Gastroesophageal sphincter (tissue), 4 donors: ENCODE measurements at places on chromosomes 3 and 15. TPM values are rescaled to one million over a fixed set of nuclear protein-coding genes. Genes with fewer than 3 reads are reported as not detected.

GRCh38 chr3:133054586-133054985 is 16.4 kb downstream of the TMEM108 start:
- H3K27me3 ChIP-seq = no peaks in the 10 kb centered on the region
- ATAC-seq = peak; percentile 19
- no peak overlapping the region for H3K4me3 ChIP-seq
- peak overlapping the region; percentile 65 for H3K27ac ChIP-seq

GRCh38 chr3:127067116-127067910 is 84.4 kb downstream of the PLXNA1 start:
- no peaks in the 10 kb centered on the region for H3K36me3 ChIP-seq
- ATAC-seq = no peak
- no peak overlapping the region for H3K4me3 ChIP-seq
- H3K27ac ChIP-seq = no peak overlapping the region
- peaks cover 31% of the 10 kb centered on the region for H3K27me3 ChIP-seq

Gene ROPN1
- not detected for total RNA-seq

Gene FAM174B
- 15.5 TPM for total RNA-seq

Gene GOLGA6L7
- total RNA-seq = not detected

DNA sequence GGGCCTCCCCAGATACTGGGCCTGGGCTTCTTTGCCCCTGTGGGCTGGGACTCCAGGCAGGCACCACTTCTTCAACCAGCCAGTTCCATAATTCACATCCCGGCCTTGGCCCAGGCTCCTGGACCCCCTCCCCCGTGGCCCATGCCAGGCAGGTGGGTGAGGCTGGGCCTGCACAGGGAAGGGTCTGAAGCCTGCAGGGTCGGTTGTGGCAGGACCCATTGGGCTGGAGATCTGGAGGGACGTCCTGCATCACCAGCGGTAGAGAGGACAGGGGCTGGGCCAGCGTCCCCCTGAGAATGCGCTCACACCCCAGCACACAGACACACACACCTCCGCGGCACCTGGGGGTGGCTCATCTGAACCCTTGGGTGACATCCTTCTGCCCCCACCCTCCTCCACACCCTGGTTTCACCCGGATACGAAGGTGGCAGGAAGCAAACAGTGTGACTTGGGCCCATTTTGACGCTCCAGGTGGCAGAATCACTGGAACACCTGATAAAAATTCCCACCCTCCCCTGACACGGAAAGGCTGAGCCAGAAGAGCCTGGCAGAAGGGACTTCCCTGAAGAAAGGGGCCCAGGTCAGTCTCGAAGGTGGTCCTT is 15.4 kb downstream of the ZDHHC19 start:
- H3K4me3 ChIP-seq = no peak overlapping the region
- no peak overlapping the region for H3K27ac ChIP-seq
- no peaks in the 10 kb centered on the region for H3K27me3 ChIP-seq
- no peaks in the 10 kb centered on the region for H3K4me1 ChIP-seq
- ATAC-seq = no peak

Gene PCLAF
- not detected for total RNA-seq

DNA sequence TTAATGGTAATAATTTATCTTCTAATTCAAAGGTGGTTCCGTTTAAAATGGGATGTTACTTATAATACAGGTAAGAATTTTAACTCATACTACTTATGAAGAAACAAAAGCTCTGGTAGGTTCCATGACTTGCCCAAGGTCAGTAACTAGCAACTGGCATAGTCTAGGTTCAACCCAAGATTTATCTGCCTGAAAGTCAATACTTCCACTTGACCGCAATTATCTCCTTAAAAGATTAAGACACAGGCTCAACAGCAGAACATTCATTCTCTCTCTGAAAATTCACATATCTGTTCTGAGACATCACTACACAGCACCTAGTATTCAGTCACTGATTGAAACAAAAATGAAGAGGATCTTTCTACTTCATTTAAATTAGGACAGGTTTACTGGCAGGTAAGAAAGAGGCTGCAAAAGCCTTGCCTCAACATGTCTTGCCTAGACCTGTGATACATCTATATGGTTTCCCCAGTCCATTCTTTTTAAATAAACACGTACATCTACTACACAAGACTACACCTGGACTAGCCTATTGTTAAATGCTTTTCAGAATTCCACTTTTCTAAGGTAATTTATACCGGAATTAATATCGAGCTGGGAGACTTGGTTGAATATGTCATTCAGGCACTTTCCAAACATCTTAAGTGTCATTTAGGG is 1.2 kb downstream of the CSNK1G1 start:
- no peaks in the 10 kb centered on the region for H3K27me3 ChIP-seq
- no peak for ATAC-seq
- H3K27ac ChIP-seq = peak overlapping the region; percentile 84
- H3K4me1 ChIP-seq = no peaks in the 10 kb centered on the region
- peak overlapping the region; percentile 90 for H3K4me3 ChIP-seq
- no peaks in the 10 kb centered on the region for H3K36me3 ChIP-seq

- no peaks in the 10 kb centered on the region for H3K27me3 ChIP-seq
- peaks cover 10% of the 10 kb centered on the region for H3K4me1 ChIP-seq
- no peak for ATAC-seq
- no peaks in the 10 kb centered on the region for H3K36me3 ChIP-seq
- no peak overlapping the region for H3K4me3 ChIP-seq
- no peak overlapping the region for H3K27ac ChIP-seq
Observed at GRCh38 chr3:39191111-39191510, 1.3 kb downstream of the XIRP1 start.

Gene CAND2
- 12.9 TPM for total RNA-seq

- H3K36me3 ChIP-seq = no peaks in the 10 kb centered on the region
- H3K27me3 ChIP-seq = no peaks in the 10 kb centered on the region
- ATAC-seq = no peak
- no peak overlapping the region for H3K27ac ChIP-seq
Observed at GRCh38 chr3:151047636-151048035, 37.8 kb upstream of the MED12L start.

DNA sequence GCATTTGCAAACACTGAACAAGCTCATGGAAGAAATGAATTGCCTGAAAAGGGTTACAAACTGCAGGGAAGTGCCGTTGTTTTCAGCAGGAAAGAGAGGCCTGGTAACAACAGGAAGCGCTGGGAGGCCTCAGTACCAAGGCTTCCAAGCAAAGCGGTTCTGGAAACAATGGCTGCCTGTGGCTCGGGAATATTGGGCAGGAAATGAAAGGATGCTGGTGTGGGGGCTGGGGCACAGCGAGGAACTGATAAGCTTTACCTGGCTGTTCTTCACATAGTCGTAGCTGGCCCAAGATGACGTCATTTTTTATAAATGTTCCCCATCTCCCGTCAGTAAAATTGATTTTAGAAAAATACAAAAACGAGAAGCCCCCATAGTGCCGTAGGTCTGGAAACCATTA is 55.9 kb downstream of the ARHGAP31 start:
- peak; percentile 34 for ATAC-seq
- H3K4me3 ChIP-seq = no peak overlapping the region
- H3K27me3 ChIP-seq = no peaks in the 10 kb centered on the region
- peak overlapping the region; percentile 46 for H3K27ac ChIP-seq
- no peaks in the 10 kb centered on the region for H3K36me3 ChIP-seq

Gene FSTL1
- total RNA-seq = 973 TPM

GRCh38 chr3:170811515-170811914 is 58.5 kb downstream of the RPL22L1 start:
- no peak overlapping the region for H3K4me3 ChIP-seq
- H3K4me1 ChIP-seq = no peaks in the 10 kb centered on the region
- no peak overlapping the region for H3K27ac ChIP-seq

- no peaks in the 10 kb centered on the region for H3K27me3 ChIP-seq
- peak overlapping the region; percentile 49 for H3K27ac ChIP-seq
- ATAC-seq = peak; percentile 89
- H3K36me3 ChIP-seq = no peaks in the 10 kb centered on the region
- H3K4me3 ChIP-seq = no peak overlapping the region
Observed at GRCh38 chr15:94021621-94022320, 209.6 kb upstream of the MCTP2 start.
